ENCODE measurements at places on chromosomes 7 and 10.

DNA sequence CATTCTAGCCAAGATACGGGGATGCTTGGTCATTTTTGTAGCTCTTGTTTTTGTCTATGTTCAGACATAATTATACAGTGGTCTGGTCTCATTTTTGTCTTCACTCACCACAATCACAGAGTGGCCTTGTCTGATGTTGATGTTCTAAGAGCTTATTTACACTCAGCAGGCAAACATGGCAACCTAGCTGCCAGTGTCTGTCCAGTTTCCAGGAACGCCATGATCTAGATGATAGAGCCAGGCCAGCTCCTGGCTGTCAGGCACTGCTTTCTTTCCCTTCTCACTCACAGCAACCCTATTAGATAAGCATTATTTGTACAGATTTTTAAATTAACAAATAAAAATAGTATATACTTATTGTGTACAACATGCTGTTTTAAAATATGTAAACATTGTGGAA lies 98.6 kb upstream of the PHF14 start:
- DNase-seq, result no peak

GRCh38 chr7:157299613-157300368 lies 37.0 kb upstream of the DNAJB6 start:
- no peak for DNase-seq

- DNase-seq, result peak; percentile 55
Measured at GRCh38 chr10:27743877-27744801, 1.5 kb downstream of the MKX start.

DNA sequence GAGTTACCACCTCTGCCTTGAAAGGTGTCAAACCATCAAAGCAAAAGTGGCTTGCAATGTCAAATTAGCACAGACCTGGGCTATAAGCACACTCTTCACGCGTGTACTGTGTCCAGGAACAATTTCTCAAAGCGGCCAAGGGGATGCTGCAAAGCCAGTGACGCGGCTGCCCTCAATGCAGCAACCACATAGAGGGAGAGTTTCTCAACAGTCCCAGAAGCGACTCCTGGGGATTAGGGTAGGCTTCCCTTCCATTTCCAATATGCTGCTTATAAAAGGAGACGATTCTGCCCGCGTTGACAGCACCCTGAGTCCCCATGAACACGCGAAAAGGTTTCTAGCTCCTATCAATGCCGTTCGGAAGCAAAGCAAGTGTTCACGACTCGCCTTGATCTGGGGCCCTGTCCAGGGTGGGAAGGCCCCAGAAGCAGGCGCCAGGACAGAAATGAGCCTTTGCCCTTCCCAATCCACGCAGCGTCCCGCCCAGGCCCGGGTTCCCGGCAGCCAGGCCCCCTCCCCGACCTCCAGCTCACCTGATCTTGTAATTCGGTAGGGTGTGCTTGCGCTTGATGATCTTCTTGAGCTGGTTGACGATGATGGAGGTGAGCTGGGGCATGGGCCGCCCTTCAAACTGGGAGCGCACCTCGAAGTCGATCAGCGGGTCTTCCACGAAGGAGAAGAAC lies 1.3 kb downstream of the PDZD8 start:
- peak; percentile 54 for DNase-seq

GRCh38 chr10:50210876-50211275 lies 40.4 kb downstream of the ASAH2 start:
- no peak for DNase-seq

GRCh38 chr10:4246881-4247358 lies 461.9 kb upstream of the KLF6 start:
- DNase-seq, result no peak

GRCh38 chr7:108404509-108405420 lies 51.5 kb downstream of the NRCAM start:
- no peak for DNase-seq

DNA sequence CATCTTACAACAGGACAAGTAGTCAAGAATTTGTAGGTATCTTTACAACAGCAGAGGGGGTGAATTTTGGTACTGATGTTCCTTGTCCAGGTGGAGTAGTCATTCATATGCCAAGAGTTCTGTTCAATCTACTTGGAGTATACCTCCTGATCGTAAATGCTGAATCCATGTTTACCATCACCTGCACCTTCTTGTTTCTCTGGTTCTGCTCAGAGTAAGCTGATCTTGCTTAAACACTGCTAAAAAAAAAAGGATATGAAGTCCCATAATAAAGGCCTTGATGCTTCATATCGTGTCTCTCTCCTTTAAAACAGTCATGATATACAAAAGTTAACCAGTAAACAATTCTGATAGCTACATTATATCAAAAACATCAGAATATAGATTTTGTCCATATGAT lies 45.3 kb upstream of the FOXP2 start:
- DNase-seq, result no peak

DNA sequence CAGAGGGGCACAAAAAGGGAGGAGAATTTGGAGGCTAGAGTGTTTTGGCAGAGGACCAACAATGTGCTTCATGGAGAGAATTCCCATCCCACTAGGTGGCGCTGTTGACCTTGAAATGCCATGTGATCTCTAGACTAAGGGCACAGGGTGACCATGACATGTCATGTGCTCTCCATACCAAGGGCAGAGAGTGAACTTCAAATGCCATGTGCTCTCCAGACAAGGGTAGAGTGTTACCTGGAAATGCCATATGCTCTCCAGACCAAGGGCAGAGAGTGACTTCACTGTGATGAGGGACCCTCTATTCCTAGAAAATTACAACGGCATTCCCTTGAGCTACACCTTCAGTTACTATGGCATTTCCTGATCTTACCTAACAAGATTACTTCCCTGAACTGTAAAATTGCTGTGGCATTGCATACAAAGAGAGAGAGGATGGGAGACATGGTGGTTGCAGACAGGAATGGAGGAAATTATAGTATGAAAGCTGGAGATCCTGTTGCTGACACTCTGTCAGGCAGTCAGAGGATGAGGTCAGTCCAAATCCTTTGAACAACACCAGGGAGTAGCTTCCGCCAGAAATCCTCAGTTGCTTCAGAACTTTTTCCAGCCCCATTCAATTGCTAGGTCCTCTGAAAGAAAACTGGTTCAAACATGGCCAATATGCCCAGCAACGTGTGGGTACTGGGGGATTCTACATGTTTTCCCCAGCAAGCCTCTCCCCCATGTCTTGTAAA lies 60.9 kb upstream of the ACSM6 start:
- peak; percentile 85 for DNase-seq

Data from tongue (tissue), 3 donors.